NCI-H187 (cell line): ENCODE measurements at places on chromosomes 5 and 9.

GRCh38 chr5:156588306-156588705 lies 261.3 kb downstream of the SGCD start:
- DNase-seq: no peak

DNA sequence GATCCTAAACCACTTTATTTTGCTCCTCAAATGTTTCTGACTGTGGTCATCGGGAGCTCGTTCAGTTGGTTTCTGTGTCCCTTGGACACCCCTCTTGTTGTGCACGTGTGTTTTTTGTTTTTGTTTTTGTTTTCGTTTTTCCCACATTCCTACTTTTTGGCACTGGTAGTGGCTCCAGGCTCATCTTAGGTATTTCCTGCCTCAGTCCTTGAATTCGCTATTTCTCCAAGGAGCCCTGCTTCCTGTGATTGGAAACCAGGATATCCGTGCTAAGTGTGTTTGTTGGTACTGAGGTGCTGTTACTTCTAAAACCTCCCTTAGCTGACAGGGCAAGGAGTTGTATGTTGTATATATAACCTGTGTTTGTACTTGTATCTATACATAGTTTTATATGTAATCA lies 5.9 kb downstream of the HMCN2 start:
- DNase-seq: no peak

DNA sequence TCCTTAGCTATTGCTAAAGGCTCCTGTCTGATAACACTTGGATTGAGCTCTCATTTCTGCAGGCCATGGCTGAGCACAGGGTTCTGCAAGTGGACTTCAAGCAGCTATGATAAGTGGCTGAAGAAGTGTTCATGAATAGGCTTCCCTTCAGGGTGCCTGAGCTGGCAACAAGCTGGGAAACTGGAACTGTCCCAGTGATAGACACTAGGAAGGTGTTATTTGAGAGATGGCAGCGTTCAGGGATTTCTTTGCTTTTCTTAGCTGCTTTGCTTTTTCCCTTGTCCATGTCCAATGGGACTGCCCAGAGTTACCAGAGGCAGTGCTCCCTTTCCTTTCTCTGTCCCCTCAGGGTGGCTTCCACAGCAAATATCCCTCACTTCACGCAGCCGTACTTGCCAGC lies 75.8 kb downstream of the INIP start:
- DNase-seq: no peak

- no peak for DNase-seq
Observed at GRCh38 chr9:112249277-112249676, 74.2 kb upstream of the SUSD1 start.

DNA sequence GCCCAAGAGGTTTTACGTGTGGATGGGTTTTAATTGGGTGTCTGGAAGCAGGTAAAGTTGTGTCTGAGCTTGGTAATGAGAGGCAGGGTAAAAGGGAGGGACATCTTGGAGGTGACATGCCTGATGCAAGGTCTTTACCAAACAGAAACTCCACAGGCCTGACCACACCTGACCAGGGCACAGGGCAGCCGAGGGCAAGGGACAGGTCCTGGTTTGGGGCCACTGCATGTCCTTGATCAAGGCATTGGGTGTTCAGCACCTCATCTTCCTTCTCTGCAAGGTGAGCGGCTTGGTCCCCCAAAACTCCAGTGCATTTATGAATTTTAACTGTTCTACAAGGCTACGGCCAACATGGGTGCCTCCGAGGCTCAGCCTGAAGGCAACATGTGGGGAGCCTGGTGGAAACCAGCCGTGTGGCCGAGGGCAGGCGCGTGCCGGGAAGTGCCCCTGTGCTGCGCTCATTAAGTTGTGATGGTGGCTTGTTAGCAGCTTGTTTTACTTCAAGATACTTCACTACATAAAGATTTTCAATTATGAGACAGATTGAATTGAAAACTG lies 30.7 kb upstream of the LPCAT1 start:
- no peak for DNase-seq

- DNase-seq: no peak
Observed at GRCh38 chr5:62790348-62790747, 211.7 kb downstream of the LRRC70 start.

DNA sequence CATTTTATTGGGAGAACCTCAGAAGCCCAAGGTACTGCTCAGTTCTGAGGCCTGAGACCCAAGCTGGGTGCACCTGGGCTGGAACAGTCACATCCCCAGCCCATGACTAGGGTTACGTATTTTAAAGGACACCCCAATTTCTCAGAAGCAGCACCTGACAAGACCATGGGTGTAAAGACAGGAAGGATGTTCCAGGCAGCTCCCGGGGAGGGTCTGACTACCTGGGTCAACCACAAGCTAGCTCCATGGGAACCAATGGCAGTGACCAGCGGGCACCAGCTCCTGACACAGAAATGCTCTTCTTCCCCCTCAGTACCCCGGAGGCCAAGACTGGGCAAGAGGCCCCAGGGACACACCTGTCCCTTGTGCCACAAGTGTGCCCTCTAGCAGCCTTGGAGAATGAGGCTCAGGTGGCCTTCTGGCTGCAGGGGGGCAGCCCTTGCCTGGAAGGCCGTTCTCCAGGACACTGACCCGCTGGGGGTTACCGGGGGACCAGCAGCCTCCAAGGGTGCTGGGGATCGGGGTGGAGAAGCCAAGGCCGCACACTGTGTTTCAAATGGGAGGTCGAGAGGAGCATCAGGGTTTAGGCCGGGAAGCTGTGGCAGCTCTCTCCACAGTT lies 52.6 kb downstream of the IPPK start:
- DNase-seq: no peak

DNA sequence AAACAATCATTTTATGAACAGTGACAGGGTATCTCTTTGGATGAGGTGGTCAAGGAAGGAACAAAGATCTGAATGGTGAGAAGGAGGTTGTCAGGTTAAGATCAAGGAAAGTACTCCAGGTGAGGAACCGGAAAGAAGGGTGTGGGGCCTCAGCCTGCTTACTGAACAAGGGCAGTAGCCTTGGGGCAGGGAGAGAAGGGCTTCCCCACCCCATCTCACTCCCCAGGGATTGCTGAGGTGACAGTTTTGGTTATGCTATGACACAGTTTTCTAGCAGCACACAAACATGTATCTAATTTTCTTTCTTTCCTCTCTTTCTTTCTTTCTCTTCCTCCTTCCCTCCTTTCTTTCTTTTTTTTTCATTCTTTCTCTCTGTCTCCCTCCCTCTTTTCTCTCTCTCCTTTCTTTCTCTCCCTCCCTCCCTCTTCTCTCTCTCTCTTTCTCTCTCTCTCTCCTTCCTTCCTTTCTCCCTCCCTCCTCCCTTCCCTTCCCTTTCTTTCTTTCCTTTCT lies 4.1 kb upstream of the HDHD3 start:
- no peak for DNase-seq

- no peak for DNase-seq
Observed at GRCh38 chr9:113695440-113695851, 180.7 kb upstream of the ZNF618 start.

GRCh38 chr5:170265522-170265921 lies 32.1 kb downstream of the LCP2 start:
- no peak for DNase-seq

DNA sequence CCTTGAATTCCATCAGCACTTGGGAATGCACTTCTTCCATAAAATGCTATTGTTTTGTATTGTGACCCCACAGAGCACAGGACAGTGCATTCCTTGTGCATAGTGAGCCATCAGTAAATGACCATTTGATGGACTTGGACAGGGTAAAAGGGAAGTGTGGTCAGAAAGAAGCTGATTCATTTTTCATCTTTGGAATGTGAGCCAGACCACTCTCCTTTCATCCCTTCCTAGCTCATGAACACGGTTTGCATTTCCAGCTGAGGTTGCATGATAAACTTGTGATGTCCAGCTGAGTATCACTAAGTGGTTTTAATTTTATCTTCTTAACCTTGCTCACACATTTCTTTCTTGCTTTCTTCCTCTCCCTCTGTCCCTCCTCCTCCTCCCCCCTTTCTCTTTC lies 101.3 kb downstream of the NUDT12 start:
- DNase-seq: no peak

DNA sequence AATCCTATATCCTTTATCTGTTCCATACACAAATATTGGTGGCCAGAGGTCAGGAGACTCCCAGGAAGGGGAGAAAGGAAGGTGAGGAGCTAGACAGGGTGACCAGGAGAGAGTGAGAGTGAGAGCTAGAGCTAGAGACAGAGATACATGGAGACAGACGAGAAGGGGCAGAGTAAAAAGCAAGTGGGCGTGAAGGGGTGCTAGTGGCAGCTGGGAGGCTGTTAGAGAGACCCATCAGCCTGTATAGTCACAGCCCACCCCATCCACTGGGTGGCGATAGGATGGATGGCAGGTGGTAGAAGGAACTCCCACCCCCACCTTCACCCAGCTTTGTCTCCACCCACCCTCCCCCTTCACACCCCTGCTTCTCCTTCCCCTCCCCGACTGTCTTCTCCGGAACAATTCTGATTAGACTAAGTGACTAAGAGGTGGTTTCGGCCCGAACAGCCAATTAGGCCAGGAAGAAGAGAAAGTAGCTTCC lies 32.8 kb downstream of the PCDH1 start:
- no peak for DNase-seq

DNA sequence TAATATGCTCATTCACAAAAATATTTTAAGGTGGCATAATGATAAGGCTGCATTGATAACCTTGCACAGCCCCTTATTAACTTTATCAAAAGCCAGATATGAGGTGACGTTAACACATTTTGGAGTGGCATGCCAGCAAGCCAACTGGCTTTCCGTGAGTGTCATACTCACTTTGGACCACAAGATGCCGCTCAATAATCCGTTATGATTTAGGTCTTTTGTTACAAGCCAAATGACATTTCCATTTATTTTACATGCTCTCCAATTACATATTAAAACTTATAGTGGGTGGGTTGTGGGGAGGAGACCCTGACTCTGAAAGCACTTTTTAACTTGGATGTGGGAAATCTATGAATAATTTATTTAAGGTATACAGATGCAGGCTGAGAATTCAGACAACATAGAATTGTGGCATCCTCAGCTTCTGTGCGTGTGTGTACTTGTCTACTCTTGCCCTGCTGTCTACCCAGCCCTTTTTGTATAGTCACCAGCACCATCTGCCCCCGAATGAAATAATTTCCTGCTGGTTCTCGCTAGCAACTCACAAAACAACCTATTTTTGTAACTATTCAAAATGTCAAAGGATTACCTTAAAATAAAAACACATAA lies 305.1 kb downstream of the PSAT1 start:
- no peak for DNase-seq
